Naive thymus-derived CD4-positive, alpha-beta T cell (primary cell): ENCODE measurements at places on chromosomes 3 and 15. TPM values are rescaled to one million over a fixed set of nuclear protein-coding genes. Genes with fewer than 3 reads are reported as not detected.

DNA sequence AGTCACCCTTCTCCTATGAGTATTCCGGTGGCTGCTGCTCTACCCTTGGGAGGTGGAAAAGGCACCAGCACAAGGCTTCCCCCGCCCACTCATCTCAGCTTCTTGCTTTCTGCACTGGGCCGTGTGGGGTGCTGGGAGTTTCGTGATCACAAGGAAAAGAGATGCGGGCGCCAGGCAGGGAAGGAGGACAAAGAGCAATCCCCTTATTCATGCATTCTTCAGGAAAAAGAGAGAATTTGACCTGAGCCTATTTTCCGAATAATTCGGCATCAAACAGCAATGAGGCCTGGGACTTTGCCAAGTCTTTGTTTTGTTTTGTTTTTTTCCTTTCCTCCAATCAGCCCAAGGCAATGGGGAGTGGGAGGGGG, 102.2 kb upstream of the LPP start:
- no peaks in the 10 kb centered on the region for H3K36me3 ChIP-seq
- peaks cover 9% of the 10 kb centered on the region for H3K4me1 ChIP-seq
- no peaks in the 10 kb centered on the region for H3K27me3 ChIP-seq

DNA sequence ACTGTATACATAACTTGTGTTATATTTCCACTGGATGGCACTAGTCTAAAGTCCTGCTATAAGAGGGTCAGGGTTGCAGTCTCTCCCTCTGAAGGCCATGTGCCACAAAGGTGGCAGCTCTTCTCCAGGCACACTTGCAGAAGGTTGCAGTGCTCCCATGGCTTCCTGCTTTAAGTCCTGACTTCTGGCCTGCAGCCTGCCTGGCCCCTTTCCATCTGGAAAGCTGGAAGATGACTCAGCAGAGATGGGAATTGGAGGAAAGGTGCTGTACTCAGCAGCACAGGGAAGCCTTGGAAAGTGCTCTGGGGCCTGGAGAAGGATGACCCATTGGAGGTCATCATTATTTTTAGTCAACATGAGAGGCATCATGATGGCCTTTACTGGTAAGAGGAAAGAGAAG, 40.9 kb upstream of the MRPL3 start:
- DNase-seq = no peak
- H3K27me3 ChIP-seq = no peaks in the 10 kb centered on the region
- H3K27ac ChIP-seq = no peak overlapping the region
- no peaks in the 10 kb centered on the region for H3K4me1 ChIP-seq

GRCh38 chr3:62445275-62445674, 71.9 kb upstream of the FEZF2 start:
- no peak for DNase-seq
- no peak overlapping the region for H3K27ac ChIP-seq
- no peaks in the 10 kb centered on the region for H3K27me3 ChIP-seq
- H3K36me3 ChIP-seq = no peaks in the 10 kb centered on the region
- H3K4me1 ChIP-seq = peaks cover 14% of the 10 kb centered on the region
- peak overlapping the region; percentile 4 for H3K4me3 ChIP-seq

DNA sequence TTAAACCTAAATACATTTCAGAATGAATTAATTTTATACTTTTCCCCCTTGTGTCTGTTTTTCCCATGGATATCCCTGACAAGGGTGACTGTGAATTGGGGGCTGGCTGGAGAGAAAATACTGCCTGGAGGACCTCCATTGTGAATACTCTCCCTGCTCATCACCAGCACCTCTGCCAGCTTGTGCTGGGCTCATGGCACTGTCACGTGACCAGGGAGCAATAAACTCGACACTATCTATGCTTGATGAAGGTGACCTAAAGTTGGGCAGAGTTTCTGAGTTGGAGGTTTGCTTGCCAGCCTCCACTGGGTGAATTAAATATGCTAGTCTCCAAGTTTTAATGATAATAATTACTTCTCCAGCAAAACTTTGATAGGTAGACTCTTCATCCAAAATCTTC, 189.5 kb downstream of the SPATA16 start:
- no peaks in the 10 kb centered on the region for H3K27me3 ChIP-seq
- DNase-seq = no peak
- no peak overlapping the region for H3K4me3 ChIP-seq
- no peaks in the 10 kb centered on the region for H3K4me1 ChIP-seq
- no peaks in the 10 kb centered on the region for H3K36me3 ChIP-seq

DNA sequence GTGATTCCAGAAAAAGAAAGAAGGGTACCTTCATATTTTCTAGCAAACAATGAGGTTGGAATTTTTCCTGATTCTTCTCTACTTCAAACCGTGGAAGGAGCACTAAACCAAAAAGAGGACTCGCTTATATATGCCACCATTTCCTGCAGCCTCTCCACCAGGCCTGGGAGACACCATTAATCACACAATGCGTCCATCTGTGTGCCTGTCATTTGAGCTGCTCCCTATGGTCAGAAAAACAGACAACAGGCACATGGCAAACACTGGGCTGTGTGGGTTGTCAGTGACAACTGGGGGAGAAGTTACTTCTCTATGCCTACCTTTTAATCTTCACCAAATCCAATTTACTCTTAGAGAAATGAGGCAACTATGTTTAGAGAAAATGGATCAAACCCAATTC, 71.9 kb downstream of the NR2F2 start:
- no peak overlapping the region for H3K27ac ChIP-seq
- no peak for DNase-seq
- H3K36me3 ChIP-seq = no peaks in the 10 kb centered on the region
- peaks cover 3% of the 10 kb centered on the region for H3K27me3 ChIP-seq
- H3K4me1 ChIP-seq = no peaks in the 10 kb centered on the region
- no peak overlapping the region for H3K4me3 ChIP-seq

DNA sequence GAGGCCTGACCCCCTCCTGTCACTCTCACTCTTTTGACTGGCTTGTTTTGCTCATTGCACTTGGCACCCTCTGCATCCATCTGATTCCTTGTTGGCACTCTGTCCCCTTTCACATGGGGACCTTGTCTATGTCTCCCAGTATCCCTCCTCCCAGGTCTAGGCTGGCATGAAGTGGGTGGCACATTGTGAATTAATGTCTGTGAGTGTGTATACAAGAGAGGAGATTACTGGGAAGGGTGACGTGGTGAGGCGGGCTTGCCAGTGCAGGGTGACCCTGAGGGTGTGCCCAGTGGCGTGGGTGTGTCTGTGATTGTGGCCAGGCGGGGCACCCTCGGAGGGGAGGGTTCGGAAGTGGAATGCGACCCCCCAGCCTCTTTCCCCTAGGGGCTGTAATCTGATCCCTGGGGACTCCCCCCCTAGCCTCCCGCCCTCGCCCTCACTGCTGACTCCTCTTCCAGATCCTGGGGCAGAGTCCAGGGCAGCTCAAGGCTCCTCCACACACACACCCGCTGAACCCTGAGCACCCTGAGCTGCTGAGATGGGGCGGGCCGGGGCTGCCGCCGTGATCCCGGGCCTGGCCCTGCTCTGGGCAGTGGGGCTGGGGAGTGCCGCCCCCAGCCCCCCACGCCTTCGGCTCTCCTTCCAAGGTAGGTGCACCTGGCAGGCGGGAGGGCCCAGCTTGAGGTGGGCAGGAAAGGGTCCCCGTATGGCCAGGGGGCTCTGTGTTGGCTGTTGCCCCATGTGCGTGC, at the start of gene SEMA3B:
TSS of gene SEMA3B (plus strand) at position 445 of the 749 bp plus-strand sequence. CDS start at position 539, 94 bp downstream.
- H3K4me1 ChIP-seq = peaks cover 7% of the 10 kb centered on the region
- no peak within 1 kb of the TSS for H3K4me3 ChIP-seq
- DNase-seq = no peak
- H3K27me3 ChIP-seq = peaks cover 4% of the 10 kb centered on the region

- H3K4me1 ChIP-seq = no peaks in the 10 kb centered on the region
- no peak overlapping the region for H3K27ac ChIP-seq
- no peak overlapping the region for H3K4me3 ChIP-seq
- H3K27me3 ChIP-seq = no peaks in the 10 kb centered on the region
- DNase-seq = no peak
- H3K36me3 ChIP-seq = no peaks in the 10 kb centered on the region
Observed at GRCh38 chr15:43218908-43219706, 1.7 kb downstream of the EPB42 start.

GRCh38 chr3:632571-633170, 436.1 kb downstream of the CHL1 start:
- no peaks in the 10 kb centered on the region for H3K4me1 ChIP-seq
- H3K27me3 ChIP-seq = no peaks in the 10 kb centered on the region
- no peak overlapping the region for H3K4me3 ChIP-seq

DNA sequence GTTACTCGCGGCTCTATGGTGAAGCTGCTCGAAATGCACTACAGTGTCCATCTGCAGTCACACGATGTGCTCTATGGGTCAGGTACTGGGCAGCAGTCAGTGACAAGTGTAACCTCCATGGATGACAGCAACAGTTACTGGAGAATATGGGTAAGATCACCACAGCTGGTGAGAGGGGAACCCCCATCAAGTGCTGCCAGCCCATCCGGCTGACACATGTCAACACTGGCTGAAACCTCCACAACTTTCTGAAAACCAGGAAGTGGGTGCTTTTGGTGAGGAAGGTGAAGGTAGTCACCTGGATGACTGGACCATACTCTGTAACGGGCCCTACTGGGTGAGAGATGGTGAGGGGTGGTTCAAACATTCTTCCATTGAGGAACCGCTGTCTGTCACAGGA, 87.4 kb upstream of the C15orf39 start:
- no peak overlapping the region for H3K4me3 ChIP-seq
- H3K27me3 ChIP-seq = no peaks in the 10 kb centered on the region
- no peak overlapping the region for H3K27ac ChIP-seq
- no peaks in the 10 kb centered on the region for H3K36me3 ChIP-seq
- no peak for DNase-seq

GRCh38 chr15:66862111-66862939, 160.3 kb downstream of the SMAD6 start:
- DNase-seq = no peak
- no peak overlapping the region for H3K4me3 ChIP-seq
- H3K4me1 ChIP-seq = peaks cover 4% of the 10 kb centered on the region
- no peaks in the 10 kb centered on the region for H3K36me3 ChIP-seq
- H3K27ac ChIP-seq = no peak overlapping the region

GRCh38 chr15:33639978-33640377, 328.3 kb upstream of the CHRM5 start:
- no peaks in the 10 kb centered on the region for H3K36me3 ChIP-seq
- no peak overlapping the region for H3K4me3 ChIP-seq
- H3K4me1 ChIP-seq = no peaks in the 10 kb centered on the region
- no peak for DNase-seq

DNA sequence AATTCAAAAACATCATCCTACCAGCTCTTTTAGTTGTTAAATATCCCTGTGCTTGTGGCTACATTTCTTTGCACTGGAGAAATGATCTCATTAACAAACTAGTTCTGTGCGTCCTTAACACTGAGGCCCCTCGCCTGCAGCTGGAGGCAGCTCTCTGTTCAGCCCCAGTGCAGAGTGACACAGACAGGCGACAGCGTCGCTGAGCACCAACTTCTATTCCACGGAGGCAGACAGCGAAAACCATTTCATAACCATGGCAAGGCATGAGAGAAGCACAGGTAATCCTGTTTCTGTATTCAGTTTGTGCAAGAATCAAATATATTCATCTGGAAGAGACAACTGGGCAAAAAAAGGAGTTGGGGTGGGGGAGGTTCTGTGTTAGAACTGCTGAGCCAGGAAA, 530.7 kb downstream of the ZIC1 start:
- H3K27me3 ChIP-seq = no peaks in the 10 kb centered on the region
- no peaks in the 10 kb centered on the region for H3K36me3 ChIP-seq
- no peak overlapping the region for H3K27ac ChIP-seq
- no peak for DNase-seq
- no peaks in the 10 kb centered on the region for H3K4me1 ChIP-seq

GRCh38 chr3:194990454-194991337, 280.3 kb downstream of the XXYLT1 start:
- no peak overlapping the region for H3K27ac ChIP-seq
- DNase-seq = no peak
- H3K4me3 ChIP-seq = no peak overlapping the region
- no peaks in the 10 kb centered on the region for H3K4me1 ChIP-seq

- no peak overlapping the region for H3K27ac ChIP-seq
- H3K4me1 ChIP-seq = no peaks in the 10 kb centered on the region
- no peak for DNase-seq
- H3K4me3 ChIP-seq = no peak overlapping the region
Observed at GRCh38 chr15:67901922-67902321, 62.1 kb upstream of the RNU6-1 start.

DNA sequence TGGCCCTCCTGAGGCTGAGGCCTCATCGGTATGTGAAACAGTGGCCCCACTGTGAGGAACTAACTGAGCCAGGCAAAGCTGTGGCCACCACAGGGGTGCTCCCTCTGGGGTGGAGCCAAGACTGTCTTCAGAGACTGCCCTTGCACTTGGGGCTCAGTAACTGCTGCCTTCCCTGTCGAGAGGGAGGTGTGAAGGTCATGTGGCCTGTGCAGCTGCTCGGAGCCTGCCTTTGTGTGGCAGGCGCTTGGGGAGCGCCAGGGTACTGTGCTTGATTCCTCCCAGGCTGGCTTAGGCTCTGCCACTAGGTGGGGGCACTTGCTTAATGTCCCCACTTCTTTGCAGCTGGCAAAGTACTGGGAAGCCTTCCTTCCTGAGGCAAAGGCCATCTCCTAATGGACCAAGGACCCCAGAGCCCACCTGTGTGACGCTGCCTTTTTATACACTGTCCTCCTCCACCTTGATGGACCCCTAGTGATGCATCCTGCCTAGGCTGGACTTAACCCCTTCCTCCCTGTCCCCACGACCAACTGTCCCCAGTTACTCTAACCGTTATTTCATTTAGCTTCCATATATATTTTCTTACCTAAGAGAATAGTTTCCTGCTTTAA, 14.2 kb upstream of the SNX22 start:
- H3K36me3 ChIP-seq = peaks cover 17% of the 10 kb centered on the region
- no peaks in the 10 kb centered on the region for H3K4me1 ChIP-seq
- H3K27ac ChIP-seq = no peak overlapping the region
- no peak overlapping the region for H3K4me3 ChIP-seq

DNA sequence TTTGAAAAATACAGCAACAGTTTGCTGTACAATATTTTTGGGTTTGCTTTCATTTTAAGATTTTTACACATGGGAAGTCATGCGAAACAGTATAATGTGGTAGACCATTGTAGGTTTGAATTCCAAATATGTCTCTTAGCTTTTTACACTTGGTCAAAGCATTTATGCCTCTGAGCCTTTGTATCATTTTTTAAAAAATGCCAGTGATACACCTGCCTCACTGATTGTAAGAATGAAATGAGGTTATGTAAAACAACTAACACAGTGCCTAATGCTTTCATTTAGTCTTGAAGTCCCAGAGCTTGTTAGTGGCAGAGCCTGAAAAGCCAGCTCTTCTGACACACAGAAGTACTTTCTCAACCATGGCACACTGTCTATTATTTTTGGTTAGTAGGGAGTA, 202.0 kb downstream of the UBE2E2 start:
- H3K4me3 ChIP-seq = no peak overlapping the region
- H3K27me3 ChIP-seq = no peaks in the 10 kb centered on the region
- no peaks in the 10 kb centered on the region for H3K36me3 ChIP-seq
- DNase-seq = no peak
- no peak overlapping the region for H3K27ac ChIP-seq
- H3K4me1 ChIP-seq = no peaks in the 10 kb centered on the region

SLITRK3 gene
- total RNA-seq = not detected

ADAM10 gene
- total RNA-seq = 142 TPM

UMPS gene
- 13.2 TPM for total RNA-seq

SLC12A6 gene
- total RNA-seq = 104 TPM

FEZF2 gene
- not detected in 2 replicates for total RNA-seq

AADACL2 gene
- not detected for total RNA-seq

P3H2 gene
- not detected in 2 replicates for total RNA-seq
